Activated CD4-positive, alpha-beta T cell treated with anti-CD3 and anti-CD28 coated beads for 48 hours (primary cell): ENCODE measurements at places on chromosomes 4 and X.

DNA sequence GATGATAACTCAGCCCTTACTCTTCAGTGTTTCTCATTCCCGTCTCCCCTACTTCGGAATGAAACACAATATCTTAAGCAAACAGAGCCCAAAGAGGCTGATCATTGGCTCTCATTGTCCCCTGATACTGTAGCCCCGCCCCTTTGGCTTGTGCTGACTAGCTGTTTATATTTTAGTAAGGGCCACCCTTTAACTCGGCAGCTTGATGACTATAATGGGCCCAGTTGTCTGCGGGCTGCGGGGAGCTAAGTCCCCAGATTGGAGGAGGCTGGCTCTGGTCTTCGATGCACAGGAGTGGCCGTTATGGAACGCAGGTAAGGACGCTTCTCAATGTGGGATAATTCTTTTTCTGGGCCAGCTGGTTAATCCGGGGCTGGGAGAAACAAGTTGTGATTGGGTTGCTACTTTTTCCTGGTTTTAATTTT is at the start of gene TRIM2:
Gene TRIM2 (plus strand): TSS at position 197 of the 425 bp plus-strand sequence. CDS start 88 bp downstream, at position 285.
- no peak for DNase-seq

DNA sequence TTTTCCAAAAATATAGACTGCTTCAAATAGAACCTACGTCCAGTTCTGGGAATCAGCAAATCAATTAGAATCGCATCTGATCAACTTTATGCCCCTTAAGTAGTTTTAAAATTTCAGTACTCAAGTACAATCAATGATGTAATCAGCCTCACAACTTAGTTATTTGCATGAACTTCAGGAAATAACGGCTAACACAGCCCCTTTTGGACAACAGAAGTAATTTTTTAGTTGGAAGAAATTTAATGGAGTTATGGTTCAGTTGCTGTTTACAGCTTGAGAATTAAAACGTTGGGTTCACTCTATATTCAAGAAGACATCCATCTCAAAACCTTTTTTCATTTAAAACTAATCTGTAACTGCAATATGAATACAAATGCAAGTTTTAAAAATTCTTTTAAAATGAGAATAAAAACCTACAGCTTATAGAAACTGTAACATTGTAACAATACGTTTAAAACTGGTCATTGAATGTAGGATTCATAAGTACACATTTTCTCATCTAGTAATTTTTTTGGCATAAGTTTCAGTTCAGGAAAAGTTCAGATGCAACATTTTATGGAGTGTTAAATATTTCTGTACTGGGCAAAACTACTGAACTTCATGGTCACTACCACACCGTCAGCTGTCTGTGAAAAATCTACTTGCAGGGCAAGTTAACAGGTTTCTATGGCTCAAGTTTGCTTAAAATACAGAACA is 956 bp downstream of the TAPT1 start:
- no peak for DNase-seq

DNA sequence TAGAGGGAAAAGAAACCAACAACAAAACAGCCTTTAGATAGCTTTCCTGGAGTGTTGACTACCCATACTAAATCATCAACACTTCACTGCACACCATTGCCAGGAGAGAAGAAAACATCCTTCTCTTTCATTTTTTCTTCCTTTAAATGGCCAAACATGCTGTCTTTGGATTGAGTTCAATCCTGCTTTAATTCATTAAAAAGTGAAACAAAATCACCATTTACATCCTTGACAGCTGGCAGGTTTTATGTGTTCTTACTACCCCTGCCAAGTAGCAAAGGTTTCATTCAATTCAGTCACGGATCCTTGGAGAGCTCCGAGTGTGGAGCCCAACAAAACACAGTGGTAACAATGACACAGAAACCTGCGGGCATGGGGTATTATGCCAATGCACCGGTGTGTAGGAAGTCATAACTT is 568.3 kb downstream of the ANKRD50 start:
- DNase-seq = no peak

DNA sequence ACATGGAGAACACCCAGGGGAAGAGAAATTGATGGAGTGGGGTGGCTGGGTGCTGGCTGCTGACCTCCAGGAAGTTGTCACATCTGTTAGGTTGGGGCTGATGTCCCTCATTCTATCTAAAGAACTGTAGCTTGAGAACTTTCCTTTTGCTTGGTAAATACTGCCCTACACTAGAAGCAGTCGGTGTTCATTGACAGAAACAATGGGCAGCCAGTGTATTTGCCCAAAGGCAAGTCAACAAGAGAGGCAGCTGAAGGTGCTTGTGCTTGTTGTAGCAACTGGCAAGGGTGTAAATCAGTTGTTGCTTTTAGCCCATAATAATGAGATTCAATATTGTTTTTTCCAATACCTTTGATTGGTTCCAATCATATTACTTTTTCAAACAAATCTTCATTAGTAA is 956 bp downstream of the TMEM154 start:
- no peak for DNase-seq

DNA sequence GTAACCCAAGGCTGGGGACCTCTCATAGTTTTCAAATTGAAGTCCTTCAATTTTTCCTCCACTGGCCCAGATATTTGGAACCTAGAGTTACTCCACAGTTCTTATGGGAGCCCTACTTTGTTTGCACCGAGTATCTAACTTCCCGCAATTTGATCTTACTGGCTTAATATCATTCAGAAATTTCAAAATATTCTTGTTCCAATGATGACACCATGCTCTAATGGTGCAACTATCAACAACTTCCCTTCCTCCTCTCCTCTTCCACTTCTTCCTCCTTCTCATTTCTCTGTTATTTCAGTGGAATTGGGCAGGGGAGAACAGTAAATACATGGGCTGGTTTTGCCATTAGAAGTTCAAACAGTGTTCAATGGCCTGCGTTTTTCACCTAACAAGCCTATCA is 20.2 kb downstream of the PDCL2 start:
- no peak for DNase-seq

DNA sequence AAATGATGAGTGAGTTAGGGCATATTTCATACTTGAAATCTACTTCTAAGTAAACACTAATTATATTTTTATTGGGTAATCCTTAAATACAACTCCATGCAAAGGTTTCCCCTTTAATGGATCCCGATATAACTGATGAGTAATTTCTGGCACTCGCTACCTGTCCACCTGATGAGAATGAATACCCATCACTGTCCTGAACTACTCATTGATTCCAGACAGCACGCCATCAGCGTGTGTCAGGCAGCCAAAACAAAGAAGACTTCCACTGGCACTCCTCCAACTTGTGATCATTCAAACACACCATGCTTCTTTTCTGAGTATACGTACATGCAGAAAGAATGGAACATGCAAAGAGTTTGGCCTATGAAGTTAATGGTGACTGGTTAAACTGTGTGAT is 69.4 kb downstream of the HCCS start:
- no peak for DNase-seq

GRCh38 chr4:54842226-54842625 is 184.5 kb downstream of the KIT start:
- DNase-seq = no peak

GRCh38 chrX:69424161-69424560 is 80.0 kb upstream of the NALF2 start:
- no peak for DNase-seq

GRCh38 chr4:36716874-36717273 is 435.5 kb downstream of the DTHD1 start:
- no peak for DNase-seq

GRCh38 chr4:139773560-139774318 is 108.1 kb downstream of the MGST2 start:
- no peak for DNase-seq

GRCh38 chr4:156628858-156629257 is 342.7 kb downstream of the PDGFC start:
- DNase-seq = no peak

GRCh38 chr4:17924189-17924588 is 97.4 kb downstream of the LCORL start:
- DNase-seq = no peak

- DNase-seq = no peak
Measured at GRCh38 chr4:163486321-163486720, 8.2 kb upstream of the TMA16 start.

- DNase-seq = no peak
Measured at GRCh38 chr4:76407440-76408119, 13.4 kb downstream of the CCDC158 start.

GRCh38 chr4:17236686-17237085 is 275.2 kb downstream of the QDPR start:
- DNase-seq = no peak

- no peak for DNase-seq
Measured at GRCh38 chrX:43970528-43970927, 2.7 kb downstream of the NDP start.
